ENCODE measurements at places on chromosomes 13 and 19.

- DNase-seq = peak; percentile 17
These were observed 4.7 kb downstream of the ALOX5AP start for GRCh38 chr13:30739761-30740642.

DNA sequence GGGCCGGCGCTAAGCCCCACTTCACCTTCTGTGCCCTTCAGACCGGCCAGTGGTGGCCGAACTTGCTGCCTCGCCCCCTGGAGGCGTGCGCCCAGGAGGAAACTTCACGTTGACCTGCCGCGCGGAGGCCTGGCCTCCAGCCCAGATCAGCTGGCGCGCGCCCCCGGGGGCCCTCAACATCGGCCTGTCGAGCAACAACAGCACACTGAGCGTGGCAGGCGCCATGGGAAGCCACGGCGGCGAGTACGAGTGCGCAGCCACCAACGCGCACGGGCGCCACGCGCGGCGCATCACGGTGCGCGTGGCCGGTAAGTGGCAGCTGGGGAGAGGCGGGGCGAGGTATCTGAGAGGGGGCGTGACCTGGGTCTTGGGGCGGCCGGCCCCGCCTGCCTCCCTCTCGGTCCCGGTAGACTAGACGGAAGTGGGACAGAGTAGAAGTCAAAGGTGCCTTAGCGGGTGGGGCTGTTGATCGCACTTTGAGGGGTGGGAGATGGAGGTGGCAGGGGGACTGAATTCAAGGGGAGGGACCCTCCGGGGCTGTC is 5.6 kb downstream of the ICAM5 start:
- DNase-seq = peak; percentile 49

- DNase-seq = no peak
These were observed 832.6 kb upstream of the SLITRK5 start for GRCh38 chr13:86838411-86839120.

DNA sequence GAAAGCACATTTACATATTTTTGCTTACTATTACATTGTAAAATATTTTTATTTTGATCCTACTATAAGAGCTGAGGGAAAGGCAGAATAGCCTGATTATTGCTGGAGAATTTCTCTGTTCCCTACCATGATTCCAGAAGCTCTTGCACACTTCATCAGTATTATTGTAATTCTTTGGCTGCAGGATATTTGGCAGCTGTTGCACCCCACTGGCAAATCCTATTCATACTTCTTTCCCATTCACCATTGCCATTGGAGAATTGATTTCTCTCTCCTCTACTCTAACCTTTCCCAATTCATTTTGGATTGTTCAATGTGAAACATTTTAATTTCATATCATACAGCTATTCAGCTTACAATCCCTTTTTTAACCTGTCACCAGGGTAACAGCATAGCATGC is 238.0 kb downstream of the GGACT start:
- no peak for DNase-seq

DNA sequence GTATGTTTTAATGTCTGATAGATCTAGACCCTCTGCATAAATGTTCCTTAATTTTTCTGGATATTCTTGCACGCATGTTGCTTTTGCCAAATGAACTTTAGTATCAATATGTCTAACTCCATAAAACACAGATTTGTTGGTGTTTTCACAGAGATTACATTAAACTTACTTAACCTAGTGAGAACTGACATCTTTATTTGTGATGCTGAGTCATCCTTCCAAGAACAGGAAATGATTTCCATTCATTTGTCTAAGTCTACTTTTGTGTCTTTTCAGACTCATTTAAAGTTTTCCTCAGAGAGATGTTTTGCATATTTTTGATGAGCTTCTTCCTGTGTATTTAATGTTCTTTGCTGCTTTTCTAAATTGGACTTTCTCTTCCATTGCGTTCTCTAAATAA is 184.0 kb downstream of the SLC7A1 start:
- DNase-seq = no peak

DNA sequence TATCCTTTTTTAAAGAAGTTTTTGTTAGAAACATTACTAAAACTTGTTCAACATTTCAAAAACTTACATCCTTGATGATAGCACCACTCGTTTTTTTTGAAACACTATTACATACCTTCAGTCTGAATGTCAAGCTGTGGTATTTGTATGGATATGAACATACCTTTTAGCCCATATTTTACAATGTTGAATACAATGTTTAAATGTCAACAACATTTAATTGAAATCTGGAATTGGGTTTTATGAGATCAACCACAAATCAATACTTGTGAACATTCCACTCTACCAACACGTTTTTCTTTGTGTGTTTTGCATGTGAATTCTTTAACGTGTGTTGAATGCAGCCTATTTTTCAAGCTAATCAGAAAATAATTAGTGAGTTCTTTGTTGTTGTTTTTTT is 4.7 kb downstream of the SERP2 start:
- DNase-seq = no peak

DNA sequence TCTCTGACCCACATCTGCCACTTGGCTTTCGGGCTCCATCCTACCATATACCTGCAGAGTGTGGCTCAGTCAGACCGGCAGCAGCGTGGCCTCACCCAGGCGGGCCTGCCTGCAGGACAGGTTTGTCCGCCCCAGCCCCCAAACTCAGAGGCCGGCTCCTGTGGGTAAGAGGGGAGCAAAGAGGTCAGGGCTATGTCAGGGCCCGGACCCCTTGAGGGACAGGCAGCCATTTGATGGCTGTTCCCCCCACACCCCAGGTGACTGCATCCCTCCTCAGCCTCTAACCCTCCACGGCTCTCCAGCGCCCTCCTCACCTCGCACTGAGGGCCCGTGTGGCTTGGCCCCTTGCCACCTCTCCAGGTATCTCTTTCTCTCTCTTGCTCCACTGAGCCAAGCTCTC is 12.3 kb upstream of the ZBTB32 start:
- DNase-seq = no peak

DNA sequence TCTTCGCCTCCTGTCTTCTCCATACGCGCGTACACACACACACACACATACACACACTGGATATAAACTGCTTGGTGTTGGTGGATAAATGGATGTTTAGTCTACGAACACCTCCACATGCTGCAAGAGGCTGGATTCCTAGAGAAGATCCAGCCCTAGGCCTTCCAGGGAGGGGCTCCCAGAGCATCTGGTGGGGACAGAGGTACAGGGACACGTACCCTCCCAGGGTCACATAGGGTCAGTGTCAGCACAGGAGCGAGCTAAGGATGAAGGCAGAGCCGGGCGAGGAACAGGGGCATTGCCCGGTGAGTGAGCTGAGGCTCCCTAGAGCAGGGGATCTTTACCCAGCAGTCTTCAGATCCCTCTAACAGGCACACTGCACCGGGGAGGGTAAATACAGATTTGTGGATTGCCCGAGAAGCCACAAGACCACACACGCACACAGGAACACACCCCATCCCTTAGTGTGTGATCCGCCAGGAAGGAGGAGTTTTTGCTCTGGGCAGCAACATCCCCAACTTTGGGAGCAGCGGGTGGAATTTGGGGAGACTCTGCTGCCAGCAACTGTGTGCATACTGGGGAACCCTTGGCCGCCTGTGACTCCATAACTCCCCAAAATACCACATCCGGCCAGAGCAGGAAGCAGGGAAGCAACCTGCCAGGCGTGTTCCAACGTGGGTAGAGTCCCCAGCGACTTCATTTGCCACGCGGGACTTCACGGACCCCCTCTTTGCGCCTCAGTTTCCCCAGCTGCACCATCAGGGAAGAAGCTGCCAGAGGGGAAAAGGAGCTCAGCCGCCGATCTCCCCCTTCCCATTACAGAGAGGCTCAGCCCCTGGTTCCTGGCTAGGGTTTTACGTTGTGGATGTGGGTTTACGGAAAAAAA is 5.8 kb upstream of the TLE2 start:
- DNase-seq = no peak

- DNase-seq = peak; percentile 44
These were observed 5.2 kb upstream of the ZNF579 start for GRCh38 chr19:55585658-55586339.

- DNase-seq = no peak
These were observed 12.8 kb downstream of the LYPD3 start for GRCh38 chr19:43452582-43452981.

GRCh38 chr13:62910541-62911060 is 1495.0 kb upstream of the PCDH20 start:
- no peak for DNase-seq

DNA sequence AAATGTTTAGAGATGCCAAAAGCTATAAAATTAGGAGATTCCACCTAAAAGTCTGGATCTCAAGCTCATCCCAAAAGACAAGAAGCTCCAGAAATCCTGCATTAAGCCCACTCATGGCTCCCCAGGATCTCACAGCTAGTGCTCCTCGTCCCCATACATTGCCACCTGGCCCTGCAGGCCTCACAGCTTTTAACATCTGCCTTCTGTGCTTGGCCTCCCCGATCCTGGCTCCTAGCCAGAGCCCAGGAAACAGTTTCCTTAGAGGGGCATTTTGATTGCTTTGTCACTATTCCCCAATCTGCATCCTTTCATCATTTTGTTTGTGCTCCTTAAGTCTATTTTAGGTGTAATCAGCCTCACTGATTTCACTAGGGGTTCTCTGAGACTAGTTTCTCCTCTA is 14.5 kb upstream of the DCT start:
- DNase-seq = no peak

DNA sequence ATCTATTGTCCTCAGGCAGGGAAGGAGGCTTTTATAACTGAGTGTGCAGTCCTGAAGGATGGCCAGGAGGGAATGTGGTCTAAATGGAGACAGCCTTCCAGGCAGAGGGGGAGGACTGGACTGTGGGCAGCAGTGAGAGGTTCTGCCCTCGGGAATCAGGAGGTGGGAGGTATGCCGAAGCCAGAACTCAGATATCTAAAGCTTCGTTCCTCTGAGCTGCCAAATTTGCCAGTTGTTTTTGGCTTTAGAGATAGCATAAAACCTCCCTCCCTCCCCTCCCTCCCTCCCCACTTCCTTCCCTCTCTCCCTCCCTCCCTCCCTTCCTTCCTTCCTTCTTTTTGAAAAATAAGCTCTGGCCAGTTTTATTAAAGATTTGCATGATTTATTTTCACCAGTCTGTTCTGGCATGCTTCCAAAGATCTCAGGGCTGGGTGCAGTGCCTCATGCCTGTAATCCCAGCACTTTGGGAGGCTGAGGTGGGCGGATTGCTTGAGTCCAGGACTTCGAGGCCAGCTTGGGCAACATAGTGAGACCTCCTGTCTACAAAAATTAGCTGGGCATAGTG is 2.4 kb downstream of the MEDAG start:
- no peak for DNase-seq

GRCh38 chr13:111531505-111531904 is 211.1 kb downstream of the TEX29 start:
- DNase-seq = no peak

- no peak for DNase-seq
These were observed 65.7 kb downstream of the DACH1 start for GRCh38 chr13:71801165-71801760.

- DNase-seq = no peak
These were observed 5.4 kb upstream of the ZNF98 start for GRCh38 chr19:22427547-22427946.

Data from T-helper 17 cell (primary cell).